NCI-H82 (cell line): ENCODE measurements at places on chromosomes 7 and 10.

DNA sequence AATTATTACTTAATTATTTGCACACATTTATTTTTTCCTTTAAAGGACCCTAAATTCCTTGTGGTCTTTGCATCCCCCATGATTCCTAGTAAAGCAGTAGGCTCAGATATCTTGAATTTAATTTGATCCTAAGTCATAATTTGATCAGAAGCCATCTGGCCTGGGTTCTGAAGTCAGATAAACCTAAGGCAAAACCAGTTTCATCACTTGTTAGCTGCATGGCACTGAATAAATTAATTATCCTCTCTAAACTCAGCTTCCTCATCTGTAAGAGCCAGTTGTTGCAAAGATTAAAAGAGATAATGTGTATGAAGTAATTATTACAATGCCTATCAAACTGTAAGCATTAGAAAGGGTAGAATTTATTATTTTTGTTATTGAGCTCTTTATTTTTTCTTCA, 293.1 kb downstream of the GRM8 start:
- DNase-seq, result peak; percentile 74

GRCh38 chr7:30683816-30684215, 1.6 kb upstream of the CRHR2 start:
- DNase-seq, result peak; percentile 16

DNA sequence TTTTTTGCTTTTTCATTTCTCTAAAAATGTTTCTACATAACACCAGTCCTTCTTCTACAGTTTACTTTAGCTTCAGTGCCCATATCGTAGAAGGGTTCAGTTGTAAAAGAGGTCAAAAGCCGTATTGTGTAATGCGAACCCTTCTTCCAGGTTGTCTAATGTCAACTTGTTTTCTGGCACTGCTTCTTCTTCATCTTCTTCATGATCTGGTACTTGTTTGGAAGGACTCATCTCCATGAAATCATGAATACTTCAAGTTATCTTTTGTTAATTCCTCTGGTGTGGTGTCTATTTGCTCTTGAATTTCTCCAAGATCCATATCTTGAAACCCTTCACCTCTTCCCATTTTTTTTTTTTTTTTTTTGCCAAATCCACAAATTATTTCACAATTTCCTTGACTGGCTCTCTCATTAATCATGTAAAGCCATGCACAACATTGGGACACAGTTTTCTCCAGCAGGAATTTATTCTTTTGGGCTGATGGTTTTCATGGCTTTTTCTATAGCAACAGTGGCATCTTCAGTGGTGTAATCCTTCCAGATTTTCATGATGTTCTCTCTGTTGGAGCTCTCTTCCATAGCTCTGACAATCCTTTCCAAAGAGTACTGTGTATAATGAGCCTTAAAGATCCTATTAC, 85.1 kb downstream of the CPED1 start:
- no peak for DNase-seq

DNA sequence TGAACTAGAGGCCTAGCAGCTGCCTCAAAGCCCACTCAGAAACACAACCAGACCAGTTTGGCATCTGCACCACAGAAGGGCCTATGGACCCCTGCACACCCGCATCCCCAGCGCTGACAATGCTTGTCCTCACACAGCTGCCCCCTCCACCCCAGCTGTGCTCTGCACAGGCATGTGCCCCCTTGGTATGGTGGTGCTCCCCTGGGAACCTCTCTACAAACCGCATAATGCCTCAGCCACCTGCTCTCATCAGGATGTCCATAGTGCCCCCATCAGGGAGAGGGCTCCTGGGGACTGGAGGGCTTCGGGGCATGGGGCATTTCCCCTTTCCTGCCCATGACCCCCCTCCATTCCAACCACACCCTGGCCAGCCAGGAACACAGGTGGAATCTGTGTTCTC, 347.5 kb downstream of the GRID1 start:
- DNase-seq, result peak; percentile 35

DNA sequence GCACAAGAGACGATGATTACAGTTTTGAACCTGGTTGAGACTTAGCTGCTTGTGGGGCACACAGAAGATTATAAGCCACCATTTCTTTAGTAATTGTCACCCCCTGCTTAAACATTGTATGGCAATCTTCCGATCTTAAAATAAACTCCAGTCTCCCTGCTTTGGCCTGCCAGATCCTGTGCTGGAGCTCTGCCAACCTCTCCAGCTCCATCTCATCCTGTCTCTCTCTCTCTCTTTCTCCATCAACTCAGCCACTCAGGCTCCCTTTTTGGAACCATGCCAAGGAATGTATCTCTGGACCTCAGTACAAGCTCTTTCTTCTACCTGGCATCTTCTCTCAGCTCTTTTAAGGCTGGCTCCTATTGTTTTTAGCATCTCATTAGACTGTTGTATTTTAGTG, 1053.2 kb downstream of the REEP3 start:
- peak; percentile 56 for DNase-seq

DNA sequence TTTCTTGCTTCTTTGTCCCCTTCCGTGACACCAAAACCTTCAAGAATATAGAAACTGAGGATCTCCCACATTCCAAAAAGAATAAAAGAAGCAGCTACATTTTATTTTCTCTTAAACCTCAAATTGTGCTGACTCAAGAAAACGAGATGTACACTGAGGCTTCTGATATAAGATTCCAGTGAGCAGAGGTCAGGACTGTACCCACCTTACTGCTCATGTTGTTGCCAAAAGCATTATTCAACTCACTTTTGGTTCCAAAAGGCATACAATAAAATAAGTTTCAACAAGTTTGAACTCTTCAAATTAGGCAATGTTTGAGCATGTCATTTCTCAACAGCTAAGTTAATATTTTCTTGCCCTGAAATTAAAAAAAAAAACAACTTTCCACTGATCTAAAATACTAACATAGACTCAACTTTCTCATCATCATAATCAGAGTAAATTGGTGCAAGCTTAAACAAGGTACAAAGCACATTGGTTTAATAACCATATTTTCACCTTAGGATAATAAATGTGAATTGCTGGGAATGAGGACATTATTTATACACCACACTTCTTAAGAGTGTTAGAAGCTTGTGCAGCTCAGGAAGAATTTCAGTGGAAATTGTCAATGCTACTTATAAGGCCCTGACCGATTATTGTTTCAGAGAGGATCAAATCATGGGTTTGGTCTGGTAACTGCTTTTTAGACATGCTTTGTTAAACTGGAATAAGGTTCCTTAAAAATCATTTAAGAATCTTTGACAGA, 629.0 kb upstream of the IGFBP3 start:
- no peak for DNase-seq

GRCh38 chr7:140060243-140060630, 2.5 kb downstream of the PARP12 start:
- no peak for DNase-seq
